ENCODE measurements at places on chromosomes 16 and 17.

DNA sequence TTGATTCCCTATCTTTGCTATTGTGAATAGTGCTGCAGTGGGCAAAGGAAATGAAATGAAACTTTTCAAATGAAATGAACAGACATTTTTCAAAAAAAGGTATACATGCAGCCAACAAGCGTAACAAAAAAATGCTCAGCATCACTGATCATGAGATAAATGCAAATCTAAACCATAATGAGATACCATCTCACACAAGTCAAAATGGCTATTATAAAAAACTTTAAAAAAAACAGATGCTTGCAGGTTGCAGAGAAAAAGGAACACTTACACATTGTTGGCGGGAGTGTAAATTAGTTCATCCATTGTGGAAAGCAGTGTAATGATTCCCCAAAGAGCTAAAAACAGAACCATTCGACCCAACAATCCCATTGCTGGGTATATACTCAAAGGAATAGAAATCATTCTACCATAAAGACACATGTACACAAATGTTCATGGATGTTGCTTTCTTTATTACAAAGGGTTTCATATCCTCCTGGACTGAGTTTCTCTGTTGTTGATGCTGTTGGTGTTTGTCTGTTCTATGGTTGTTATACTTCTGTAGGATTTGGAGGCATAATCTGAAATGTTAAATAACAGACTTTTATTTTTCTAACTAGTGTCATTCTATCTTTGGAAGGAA, 99.3 kb upstream of the SOX9 start:
- no peak for ATAC-seq

- no peak for ATAC-seq
Observed at GRCh38 chr17:4179071-4179470, 36.1 kb downstream of the CYB5D2 start.

DNA sequence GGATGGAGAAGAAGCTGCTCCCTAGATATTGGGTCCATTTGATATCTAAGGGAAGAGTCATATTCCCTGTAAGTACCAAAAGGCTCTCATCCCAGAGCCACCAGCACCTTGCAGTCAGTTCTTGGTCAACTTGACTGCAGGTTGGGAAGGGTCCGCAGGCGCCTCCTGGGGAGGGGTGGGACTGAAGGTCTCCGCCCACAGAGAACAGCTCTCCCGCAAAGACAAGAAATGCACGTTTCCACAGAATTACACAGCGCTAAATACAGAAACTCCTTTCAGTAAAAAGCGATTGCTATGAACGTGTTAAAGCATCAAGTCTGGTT, 864 bp upstream of the CTCF start:
- no peak for ATAC-seq

GRCh38 chr17:30780343-30780742, 44.1 kb downstream of the CRLF3 start:
- ATAC-seq = no peak

DNA sequence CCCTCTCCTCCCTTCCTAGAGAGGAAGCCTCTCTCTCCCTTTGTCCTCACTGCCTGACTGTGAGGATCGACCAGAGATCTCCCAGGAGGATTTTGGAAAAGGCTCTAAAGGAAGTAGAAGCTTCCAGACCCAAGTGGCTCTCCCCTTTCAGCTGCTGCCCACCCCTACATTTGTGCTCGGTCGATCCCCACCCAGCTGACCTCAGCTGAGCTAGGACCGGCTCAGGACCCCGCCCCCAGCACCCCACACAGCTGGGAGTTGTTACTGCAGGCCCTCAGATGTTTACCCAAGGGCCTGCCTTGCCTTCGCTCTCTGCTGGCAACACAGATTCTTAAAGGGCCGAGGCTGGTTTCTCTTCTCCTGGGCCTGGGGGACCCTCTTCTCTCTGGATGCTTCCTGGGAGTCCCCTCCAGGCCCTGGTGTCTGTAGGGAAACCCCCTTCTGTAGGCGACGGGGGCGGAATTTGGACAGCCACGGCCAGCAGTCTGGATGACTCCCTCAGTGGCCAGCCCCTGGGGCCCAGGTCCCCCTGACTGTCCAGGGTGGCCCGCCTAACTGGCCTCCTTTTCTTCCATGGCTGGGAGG, 26.9 kb upstream of the TIMP2 start:
- no peak for ATAC-seq

Measured in esophagus mucosa (tissue), 1 donor.